ENCODE measurements at places on chromosomes 11 and 22.

DNA sequence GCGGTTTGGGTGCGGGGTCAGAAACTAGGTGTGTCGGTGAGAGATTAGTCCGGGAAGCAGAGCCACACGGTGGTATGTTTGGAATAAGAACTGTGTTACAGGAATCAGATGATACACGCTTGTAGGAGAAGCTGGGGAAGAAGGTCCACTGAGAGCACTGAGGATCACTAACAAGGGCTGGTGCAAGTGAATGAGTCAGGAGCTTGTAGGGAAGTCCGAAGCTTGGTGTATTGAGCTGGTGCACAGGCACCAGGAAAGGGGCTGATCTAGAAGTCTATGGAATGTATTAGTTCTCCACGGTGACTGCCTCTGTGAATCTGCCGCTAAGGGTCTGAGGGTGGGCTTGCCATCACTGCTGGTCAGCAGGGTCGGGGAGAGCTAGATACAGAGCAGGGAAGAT lies 18.8 kb upstream of the GRK3 start:
- DNase-seq, result no peak

- no peak for DNase-seq
These were observed 2.6 kb downstream of the ZNRF3 start for GRCh38 chr22:28885939-28886338.

- DNase-seq, result no peak
These were observed 3.9 kb downstream of the CREB3L1 start for GRCh38 chr11:46281371-46281831.

DNA sequence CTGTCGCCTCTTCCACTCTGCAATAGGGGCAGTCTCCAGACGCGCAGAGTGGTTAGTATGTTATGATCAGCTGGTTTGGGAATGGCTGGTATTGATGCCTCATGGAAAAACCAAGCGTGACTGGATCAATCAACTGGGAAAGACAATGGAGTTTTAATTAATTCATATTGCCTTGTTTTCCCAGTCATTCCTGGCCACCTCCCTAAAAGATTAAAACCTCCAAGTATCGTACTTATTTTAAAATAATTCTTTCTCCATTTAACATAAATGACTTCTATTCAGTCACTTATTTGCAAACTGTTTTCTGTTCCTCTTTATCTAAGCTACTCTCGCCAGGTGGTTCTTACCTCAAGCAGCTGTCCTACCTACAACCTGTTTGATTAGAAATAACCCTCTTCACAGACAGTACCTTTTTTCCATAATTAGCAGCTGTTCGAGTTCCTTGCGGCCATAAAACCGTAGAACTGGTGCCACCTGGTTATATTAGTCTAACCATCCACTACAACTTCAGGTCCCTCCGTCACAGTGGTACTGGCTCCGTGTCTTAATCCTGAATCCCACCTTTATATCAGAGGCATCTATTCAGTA lies 898 bp downstream of the ZNF215 start:
- DNase-seq, result no peak

- DNase-seq, result no peak
These were observed 785.6 kb downstream of the BRD1 start for GRCh38 chr22:49042066-49042465.

- no peak for DNase-seq
These were observed 269.6 kb downstream of the LRRC4C start for GRCh38 chr11:41189701-41190436.

Data from foreskin melanocyte (primary cell).